ENCODE measurements at places on chromosomes 6 and 20.

DNA sequence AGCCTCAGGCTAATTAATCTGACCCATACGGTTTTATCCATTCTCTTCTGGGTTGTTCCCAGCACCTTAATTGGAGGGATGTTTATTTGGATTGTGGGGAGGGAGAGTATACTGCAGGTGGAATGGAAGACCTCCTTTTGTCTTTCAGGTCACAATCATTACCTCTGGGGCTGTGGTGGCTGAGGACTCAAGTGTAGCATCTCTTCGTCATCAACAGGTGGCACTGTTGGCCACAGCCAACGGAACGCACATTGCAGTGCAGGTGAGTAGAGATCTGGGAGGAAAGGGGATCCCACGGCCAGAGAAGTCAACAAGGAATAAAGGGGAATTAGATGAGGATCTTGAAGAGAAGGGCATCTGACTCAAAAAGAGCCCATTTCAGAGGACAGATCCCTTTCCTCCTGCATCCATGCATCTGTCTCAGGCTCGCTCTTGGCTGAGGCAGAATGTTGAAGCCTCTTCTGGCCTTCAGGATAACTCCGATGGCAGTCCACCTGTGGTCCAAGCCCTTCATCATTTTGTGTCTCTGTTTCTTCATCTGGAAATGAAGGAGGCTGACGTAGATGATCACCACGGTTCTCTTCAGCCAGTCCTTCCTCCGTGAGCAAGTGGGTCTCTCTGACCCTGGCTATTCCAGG is 3.2 kb upstream of the DEF6 start:
- no peak for DNase-seq

DNA sequence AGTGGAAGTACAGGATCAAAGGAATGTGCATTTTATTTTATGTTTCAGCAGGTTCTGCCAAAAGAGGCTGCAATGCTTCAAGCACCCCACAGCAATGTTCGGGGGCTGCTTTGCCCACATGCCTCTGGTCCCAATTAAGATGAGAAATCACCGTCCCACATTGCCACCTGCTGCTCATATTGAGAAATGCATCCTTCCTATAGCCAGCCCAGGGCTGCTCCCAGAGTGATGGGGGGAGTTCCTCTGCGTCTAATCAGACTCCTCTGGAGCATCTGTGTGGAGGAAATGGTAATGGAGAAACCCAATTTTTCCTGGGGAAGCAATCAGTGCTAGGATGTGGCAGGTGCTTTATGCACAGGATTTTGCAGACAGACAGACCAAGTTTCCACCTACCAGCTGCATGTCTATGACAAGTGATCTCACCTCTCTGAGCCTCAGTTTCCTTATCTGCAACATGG is 33.7 kb downstream of the PTGIS start:
- peak; percentile 19 for DNase-seq

DNA sequence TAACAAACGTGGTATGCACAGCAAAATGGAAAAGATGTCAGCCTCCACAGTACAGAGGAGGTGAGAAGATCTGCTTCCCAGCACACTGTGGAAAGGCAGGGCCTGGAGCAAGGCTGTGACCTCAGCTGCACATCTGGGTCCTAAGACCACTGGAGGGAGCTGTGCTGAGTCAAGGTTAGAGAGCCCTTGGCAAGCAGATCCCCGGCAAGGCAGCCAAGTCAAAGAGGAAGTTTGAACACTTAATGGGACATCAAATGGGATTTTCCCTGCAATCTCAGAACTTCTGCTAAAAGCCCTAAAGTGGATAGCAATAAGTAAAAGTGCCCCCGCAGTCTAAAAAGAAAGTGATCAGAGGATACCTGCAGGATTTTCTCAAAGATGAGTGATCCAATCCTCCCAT is 39.5 kb downstream of the UNC5CL start:
- no peak for DNase-seq

DNA sequence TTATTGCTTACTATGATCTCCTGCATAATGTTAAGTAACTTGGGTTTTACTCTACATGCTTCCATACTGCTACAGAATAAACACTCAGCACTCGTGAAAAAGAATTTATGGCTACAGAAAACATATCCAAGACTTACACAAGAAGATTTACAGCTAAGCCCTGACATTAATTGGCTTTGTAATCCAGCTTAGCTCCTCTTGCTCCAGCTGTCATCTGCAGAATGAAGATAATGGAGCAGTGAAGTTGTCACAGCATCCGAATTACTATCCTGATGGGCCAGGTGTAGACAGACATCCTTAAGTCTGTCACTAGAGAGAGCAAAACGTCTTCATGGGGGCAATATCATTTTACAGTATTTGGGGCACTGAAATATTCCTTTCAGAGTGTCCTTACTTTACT is 155.3 kb downstream of the PRKN start:
- no peak for DNase-seq

DNA sequence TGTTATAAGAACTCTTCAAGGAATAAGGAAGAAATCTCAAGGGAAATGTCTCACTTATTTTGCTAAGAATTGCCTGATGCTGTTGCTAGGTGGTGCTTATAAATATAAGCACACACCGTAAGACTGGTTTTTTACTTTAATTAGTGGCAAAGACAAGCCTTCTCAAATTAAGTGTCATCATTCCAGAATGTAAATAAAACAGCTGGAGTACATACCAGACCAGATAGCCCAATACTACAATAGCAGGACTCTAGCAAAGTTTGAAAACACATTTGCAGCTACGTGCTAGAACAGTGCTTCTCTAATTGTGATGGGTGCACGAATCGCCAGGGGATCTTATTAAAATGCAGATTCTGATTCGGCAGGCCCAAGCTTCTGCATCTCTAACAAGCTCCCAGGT is 6.8 kb downstream of the CNKSR3 start:
- no peak for DNase-seq

- DNase-seq = no peak
Measured at GRCh38 chr6:22145823-22146677, 150.8 kb downstream of the PRL start.

DNA sequence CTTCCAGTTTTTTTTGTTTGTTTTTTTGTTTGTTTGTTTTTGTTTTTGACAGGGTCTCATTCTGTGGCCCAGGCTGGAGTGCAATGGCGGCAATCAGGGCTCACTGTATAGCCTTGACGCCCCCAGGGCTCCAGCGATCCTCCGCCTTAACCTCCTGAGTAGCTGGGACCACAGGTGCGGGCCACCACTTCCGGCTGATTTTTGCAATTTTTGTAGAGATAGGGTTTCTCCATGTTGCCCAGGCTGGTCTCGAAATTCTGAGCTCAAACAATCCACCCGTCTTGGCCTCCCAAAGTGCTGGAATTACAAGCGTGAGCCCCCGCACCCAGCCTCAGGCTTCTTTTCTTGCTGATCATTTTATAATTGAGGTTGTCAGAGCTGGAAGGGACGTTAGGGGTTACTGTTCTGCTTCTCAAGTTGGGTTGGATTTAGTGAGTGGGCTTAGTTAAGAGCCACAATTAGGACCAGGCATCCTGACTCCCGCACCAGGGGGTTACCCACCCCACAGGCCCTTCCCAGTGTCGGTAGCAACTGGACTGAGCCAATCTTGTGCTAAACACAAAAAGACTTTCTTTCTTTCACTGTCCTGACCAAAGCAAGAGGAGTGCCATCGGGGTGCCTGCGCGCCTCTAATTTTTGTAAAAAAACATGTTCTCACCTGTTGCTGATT is 13.1 kb upstream of the ZSCAN9 start:
- DNase-seq = no peak

DNA sequence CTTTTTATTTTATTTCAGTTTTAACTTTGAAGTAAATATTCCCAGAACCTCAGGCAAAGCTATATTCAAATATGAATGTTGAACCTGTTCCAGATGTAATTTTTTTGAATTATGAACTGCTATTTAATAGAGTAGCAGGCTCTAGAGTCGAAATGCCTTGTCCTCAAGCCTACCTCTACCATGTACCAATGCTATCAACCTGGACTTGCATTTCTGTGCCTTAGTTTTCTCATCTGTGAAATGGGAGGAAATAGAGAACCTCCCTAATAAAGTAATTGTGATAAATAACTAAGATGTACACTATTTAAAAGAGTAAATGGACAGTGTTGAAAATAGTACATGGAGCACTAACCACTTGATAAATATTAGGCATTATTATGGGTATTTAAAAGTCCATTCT is 551.6 kb upstream of the JARID2 start:
- no peak for DNase-seq

GRCh38 chr6:27608916-27609883 is 136.3 kb upstream of the ZNF184 start:
- peak; percentile 55 for DNase-seq

GRCh38 chr20:9608639-9609340 is 94.4 kb downstream of the LAMP5 start:
- no peak for DNase-seq

DNA sequence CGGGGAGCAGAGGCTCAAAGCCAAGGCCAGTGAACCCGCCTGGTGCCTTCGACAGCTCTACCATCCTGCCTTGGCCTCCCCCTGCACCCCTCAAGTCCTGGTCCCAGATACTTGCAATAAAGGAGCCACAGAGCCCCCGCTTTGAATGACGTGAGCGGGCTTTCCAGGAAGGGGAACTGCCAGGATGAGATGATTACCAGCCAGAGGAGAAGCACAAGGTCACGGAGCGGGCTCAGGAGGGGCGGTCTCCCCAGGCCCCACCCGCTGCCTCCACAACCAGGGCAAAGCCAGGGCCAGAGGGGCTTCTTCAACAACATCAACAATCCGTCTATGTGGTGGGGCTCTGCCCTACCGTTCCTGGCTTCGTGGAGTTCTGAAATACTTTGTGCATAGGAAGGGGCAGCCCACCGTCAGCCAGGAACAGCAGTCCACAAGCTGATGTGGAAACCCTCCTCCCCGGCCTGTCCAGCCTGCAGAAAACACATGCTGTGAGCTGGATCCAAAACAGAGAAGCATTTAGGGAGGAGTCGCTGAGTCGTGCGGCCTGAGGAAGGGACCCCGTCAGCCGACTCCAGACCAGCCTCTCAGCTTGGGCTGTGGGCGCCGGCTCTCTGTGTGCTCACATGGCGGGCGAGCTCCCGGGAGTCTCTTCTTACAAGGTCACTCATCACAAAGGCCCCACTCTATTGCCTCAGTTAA is 392.5 kb downstream of the CDH4 start:
- DNase-seq = no peak

GRCh38 chr20:50284811-50285375 is 94.3 kb downstream of the CEBPB start:
- DNase-seq = no peak
